NCI-H1105 (cell line): ENCODE measurements at places on chromosomes 12 and 14.

DNA sequence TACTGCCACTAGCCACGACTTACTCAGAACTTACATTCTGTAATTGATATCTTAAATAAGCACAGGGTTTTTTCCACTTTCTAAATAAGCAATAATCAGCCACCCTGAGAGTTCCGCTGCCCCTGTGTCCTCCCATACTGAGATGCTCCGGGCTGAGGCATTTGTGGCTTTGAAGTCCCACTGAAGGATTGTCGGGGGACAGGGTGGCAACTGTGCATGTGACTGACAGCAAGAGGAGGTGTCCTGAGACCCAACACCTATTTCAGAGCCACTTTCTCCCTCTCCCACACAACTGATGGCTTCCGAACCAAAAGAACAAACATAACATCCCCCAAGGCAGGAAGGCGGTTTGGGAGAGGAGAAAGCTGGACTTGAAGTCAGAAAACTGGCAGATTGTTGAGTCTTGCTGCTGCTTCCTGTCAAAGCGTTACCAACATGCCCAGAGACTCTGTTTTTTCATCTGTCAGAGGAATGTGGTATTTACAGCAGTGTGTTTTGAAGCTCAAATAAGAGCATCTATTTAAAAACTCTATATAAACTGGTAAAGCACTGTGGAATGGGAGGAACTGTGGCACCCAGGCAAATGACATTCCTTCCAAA is 157.9 kb upstream of the FKBP4 start:
- DNase-seq, result no peak

DNA sequence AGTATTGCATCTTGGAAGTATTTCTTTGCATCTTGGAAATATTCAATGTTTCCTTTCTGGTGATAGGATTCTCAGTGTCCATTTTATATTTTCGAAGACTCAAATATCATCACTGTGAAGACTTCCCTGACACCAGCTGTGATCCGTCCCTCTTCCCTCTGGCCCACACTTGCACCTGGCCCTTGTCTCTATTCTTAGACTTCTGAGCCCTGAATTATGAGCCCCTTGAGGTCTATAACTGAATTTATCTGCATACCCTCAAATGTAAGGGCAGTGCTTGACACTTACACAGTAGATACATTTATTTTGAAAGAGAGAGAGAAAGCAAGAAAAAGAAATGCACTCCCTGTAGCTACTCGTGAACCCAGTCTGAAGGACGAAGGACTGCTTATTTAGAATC is 376.7 kb downstream of the ZFP36L1 start:
- DNase-seq, result no peak

DNA sequence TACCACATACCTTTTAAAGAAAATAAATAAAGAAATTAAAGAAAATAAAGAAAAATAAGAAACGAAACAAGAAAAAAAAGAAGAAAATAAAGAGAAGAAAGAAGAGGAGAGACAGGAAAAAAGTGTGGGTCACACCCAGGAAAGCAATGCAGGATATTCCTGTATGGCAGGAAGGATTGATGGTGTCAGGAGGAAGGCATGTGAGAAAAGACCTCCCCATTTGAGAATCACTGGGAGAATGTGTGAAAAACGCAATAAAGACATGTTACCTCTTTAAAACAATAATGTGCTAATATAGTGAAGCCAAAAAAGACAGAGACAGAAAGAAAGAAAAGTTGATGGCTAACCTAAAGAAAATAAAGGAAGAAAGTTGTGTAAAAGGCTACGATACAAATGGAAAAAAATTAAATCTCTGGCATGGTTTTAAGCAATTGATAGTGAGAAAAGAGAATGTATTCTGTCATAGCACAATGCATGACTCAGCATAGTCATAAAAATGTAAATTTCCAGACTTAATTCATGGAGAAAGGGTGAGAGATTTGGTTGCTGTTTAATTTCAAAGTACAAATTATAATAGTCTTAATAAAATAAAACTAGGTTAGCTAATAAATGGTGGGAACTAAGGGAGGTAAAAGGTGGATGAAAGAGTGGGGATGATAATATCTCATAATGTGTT is 24.3 kb upstream of the FOXG1 start:
- no peak for DNase-seq

- DNase-seq, result peak; percentile 1
Measured at GRCh38 chr12:52691076-52691840, 11.1 kb upstream of the KRT1 start.

- no peak for DNase-seq
Measured at GRCh38 chr12:60393093-60393492, 797.3 kb downstream of the SLC16A7 start.

DNA sequence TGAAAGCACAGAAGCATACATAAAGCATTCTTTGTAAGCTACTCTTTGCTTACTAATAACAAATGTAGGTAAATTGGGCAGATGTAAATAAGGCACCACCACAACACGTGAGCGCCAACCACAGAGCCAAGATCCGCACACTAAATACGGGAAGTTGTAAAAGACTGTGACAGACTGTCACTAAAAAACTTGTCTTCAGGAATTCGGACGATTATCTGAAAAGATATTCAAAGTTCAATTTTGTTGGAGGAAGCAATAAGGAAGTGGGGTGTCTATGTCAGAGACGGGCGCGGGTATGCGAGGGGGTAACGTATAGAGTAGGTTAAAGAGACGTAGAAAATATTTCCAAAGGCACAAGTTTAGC is 1.5 kb upstream of the HSP90B1 start:
- DNase-seq, result no peak

- DNase-seq, result no peak
Measured at GRCh38 chr14:71013551-71014192, 106.4 kb downstream of the PCNX1 start.

DNA sequence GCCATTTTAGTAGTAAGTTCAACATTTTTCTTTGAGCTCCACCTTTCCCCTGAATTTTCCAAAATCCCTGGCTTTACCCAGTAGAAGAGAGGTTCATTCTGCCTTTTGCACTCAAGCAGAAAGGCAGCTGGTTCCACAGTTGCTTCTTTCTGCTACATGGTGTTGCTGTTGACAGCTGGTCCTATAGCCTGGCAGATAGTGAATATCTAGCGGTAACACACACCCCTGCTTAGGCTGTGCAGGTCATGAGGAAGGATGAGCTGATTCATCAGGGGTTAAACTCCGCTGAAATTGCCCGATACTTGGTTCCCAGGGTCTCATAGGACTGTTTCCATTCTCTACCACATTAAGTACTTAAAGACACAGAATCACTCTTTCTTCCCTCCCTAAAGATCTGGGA is 62.4 kb downstream of the PUS7L start:
- DNase-seq, result no peak

DNA sequence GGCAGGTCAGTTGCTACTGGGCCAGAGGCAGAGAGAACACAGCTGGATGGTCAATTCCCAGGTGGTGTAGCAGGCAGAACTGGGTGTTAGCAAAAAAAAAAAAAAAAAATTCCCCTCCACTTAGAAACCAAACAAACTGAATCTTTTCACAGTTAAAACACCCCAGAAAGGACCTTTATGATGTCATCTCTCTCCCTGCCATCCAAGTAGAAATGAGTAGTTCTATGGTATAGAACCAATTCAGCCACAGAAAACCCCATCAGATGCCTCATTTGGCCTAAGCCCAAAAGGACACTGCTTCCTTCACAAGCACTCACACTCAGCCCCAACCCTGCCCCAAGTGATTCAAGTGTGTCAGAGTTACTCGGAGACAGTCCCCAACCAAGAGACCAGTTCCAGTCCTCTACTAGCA is 230.8 kb downstream of the DPF3 start:
- no peak for DNase-seq

DNA sequence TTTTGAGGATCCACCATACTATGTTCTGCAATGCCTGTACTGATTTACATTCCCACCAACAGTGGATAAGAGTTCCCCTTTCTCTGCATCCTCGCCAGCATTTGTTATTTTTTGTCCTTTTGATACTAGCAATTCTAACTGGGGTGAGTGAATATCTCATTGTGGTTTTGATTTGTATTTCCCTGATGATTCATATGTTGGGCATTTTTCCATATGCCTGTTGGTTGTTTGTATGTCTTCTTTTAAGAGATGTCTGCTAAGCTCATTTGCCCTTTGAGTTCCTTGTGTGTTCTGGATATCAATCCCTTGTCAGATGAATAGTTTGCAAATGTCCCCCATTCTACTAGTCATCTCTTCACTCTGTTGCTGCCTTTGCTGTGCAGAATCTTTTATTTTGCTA is 49.0 kb upstream of the MSRB3 start:
- DNase-seq, result no peak

DNA sequence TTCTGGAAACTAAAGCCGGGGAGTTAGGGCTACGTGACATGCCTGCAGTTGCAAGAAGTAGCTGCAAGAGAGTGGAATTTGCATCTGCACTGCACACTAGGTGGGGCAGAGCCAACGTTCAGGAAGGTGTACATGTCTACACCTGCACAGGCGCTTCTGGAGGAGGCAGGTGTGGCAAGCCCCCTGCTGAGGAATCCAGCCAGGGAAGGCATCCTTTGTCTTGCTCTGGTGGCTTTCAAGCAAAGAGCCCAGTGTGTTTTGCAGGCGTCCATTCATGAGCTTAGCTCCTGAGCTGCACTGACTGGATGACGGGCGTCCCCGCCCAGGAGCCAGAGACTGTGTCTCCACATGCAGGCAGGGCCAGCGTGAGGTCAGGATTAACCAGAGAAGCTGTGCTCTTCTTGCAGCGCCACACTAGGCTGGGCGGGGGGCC is 116.3 kb downstream of the ZFP36L1 start:
- DNase-seq, result no peak

- no peak for DNase-seq
Measured at GRCh38 chr12:119802472-119802871, 74.6 kb downstream of the CIT start.

GRCh38 chr12:91180582-91181395 is 1.8 kb downstream of the DCN start:
- no peak for DNase-seq

GRCh38 chr14:79805636-79806035 is 405.7 kb downstream of the DIO2 start:
- DNase-seq, result no peak

DNA sequence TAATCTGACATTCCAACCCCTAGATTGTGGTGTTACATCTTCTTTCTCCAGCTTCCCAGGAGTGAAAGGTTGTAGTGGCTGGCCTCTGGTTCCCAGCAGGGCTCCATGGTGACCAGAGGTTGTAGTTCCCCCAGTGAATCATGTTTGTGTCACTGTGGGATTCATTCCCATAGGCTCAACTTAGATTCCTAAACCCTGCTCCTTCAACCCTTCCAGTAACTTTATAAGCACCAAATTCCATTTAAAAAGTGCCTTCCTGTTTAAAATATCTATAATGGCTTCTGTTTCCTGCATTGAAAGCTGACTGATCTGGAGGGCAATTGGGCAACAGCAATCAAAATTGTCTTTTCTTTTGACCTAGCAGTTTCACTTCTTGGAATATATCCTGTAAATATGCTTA is 40.5 kb upstream of the TBC1D15 start:
- no peak for DNase-seq

GRCh38 chr12:108358580-108358965 is 19.5 kb upstream of the CMKLR1 start:
- DNase-seq, result no peak

DNA sequence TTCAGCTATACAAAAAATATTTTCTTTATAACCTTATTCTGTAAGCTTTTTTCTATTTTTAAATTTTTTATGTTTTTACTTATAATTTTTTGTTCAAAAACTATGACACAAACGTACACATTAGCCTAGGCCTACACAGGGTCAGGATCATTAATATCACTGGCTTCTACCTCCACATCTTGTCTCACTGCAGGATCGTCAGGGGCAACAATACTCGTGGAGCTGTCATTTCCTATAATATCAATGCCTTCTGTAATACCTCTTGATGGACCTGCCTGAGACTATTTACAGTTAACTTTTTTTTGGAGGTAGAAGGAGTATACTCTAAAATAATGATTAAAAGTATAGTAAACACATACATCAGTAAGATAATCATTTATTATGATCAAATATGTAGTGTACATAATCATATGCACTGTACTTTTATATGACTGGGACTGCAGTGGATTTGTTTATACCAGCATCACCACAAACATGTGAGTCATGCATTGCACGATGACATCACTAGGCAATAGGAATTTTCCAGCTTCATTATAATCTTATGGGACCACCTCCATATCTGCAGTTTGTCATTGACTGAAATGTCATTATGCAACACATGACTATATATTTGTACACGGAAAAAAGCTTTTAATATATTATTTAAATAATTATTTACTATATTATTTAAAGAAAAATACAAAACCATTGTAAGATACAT is 18.5 kb upstream of the PMCH start:
- no peak for DNase-seq

DNA sequence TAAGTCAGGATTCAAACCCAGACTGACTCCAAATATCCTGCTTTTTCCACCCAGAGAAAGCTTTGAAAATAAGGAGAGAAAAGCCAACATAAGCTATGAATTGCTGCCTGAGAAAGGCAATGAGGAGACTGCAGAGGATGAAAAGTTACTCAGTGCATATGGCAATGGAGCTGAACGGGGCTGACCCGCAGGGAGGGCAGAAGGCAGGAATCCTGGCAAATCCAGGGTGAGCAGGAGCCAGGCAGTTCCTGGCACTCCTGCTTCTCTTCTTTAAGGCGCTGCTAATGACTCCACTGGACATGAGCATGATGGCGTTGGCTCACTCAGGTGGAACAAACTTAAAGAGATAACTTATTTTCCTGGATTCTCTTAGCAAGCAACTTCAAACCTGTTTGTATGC is 95.2 kb upstream of the TMCC3 start:
- DNase-seq, result no peak

DNA sequence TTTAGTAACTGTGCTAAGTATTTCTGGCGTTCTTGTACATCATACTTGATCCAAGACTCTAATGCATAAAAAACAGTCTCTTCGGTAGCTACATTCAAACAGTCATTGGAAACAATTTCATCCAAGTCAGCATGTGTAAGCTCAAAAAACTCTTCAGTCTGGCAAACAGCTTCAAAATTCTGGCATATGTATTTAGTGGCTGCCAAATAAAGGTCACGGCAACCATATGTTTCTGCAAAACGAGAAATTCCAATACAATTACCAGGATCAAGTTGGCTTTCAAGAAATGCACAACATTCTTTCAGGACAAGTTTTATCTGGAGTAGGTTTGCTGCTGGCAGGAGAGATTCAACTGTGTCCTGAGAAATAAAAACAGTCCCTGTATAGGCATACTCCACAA is 16.5 kb downstream of the KLHL28 start:
- no peak for DNase-seq

- no peak for DNase-seq
Measured at GRCh38 chr12:105047308-105047707, 37.0 kb downstream of the ALDH1L2 start.

- DNase-seq, result no peak
Measured at GRCh38 chr12:66925083-66925482, 246.2 kb upstream of the GRIP1 start.

- no peak for DNase-seq
Measured at GRCh38 chr12:131409211-131409610, 301.7 kb upstream of the SFSWAP start.

GRCh38 chr12:92496790-92497189 is 206.0 kb upstream of the PLEKHG7 start:
- DNase-seq, result no peak

- no peak for DNase-seq
Measured at GRCh38 chr12:28583701-28584261, 393.5 kb downstream of the CCDC91 start.
